Fibroblast of pulmonary artery (primary cell): ENCODE measurements at places on chromosomes 3 and 15.

- no peak for DNase-seq
Observed at GRCh38 chr3:128994581-128995546, 988 bp upstream of the CFAP92 start.

GRCh38 chr3:139127101-139127500 lies 82.4 kb upstream of the PRR23C start:
- peak; percentile 18 for DNase-seq

GRCh38 chr3:52095990-52096775 lies 39.8 kb upstream of the DUSP7 start:
- DNase-seq = no peak

- DNase-seq = no peak
Observed at GRCh38 chr3:155863072-155863784, 7.2 kb upstream of the GMPS start.

GRCh38 chr3:138440121-138440521 lies 5.7 kb downstream of the ESYT3 start:
- DNase-seq = no peak

DNA sequence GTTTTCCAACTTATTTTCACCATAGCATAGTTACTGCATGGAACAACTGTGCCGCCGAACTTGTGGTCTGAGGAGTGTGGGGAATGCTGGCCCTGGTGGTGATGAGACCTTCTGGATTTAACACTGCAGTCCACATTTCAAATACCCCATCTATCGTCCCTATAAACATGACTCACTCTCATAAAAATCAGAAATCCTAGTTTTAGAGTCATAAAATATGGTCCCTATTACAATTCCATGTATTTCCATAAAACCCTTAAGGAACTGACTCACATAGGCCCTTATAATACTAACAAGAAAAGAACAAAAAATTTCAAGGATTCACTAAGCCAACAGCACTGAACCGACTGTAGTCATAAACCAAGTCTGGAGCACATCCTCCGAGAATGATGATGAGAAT lies 147.2 kb downstream of the FOXP1 start:
- no peak for DNase-seq

GRCh38 chr15:74333662-74334061 lies 33.8 kb downstream of the CYP11A1 start:
- no peak for DNase-seq

DNA sequence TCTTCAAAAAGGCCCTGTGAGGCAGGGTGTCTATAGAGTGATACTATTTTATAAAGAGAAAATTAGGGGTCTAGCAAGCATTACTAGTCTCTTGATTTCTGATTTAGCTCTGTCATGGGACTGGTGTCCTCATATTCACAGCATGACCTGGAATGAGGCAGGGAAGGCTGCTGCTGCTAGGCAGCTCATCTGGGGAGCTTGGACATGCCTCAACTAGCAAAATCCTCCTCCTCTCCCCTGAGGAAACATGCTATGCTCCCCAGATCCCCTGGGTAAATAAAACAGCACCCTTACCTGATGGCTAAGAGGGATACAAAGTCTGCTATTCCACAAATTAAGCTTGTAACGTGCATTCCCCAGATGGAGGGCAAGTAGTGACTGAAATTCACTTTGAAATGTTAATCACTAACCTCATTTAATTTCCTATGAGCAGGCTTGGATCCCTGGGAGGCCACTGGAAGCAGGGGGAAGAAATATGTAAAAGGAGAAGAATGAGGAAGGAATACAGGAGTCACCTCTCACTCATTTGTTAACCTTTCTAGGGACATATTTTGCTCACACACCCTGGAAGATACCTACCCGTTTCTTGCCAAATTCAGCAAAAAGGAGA lies 709.4 kb downstream of the SQOR start:
- no peak for DNase-seq

GRCh38 chr15:70196372-70197316 lies 98.9 kb upstream of the TLE3 start:
- DNase-seq = peak; percentile 97

GRCh38 chr15:24678485-24678884 lies 2.9 kb downstream of the NPAP1 start:
- no peak for DNase-seq

GRCh38 chr15:61938249-61938648 lies 122.0 kb downstream of the VPS13C start:
- no peak for DNase-seq

DNA sequence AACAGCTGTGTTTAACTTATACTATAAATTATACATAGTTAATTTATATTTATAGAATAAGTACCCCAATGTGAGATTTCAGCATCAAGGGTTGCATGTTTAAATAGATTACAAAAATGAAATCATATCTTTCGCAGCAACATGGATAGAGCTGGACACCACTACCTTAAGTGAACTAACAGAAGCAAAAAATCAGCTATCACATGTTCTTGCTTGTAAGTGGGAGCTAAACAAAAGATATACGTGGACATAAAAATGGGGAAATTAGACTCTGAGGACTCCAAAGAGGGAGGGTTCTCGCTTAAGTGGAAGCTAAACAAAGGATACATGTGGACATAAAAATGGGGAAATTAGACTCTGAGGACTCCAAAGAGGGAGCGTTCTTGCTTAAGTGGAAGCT lies 626.5 kb upstream of the DPPA4 start:
- no peak for DNase-seq

DNA sequence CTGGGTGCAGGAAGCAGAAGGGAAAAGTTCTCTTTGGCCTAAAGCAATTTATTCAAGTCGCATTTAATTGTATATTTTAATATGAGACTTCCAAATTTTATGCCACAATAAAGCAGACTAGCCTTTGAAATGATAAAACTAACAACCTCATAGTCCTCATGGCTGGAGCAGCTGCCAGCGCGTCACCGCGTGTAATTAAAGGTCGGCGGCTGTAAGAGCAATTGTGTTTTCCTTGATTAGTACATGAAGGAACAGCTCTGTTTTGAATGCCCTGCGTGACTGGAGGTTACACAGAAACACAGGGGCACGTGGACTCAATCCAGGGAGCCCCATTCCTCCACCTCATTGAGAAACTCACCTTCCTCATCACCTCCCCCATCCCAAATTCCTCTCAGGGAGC lies 10.1 kb upstream of the LRRC15 start:
- no peak for DNase-seq

DNA sequence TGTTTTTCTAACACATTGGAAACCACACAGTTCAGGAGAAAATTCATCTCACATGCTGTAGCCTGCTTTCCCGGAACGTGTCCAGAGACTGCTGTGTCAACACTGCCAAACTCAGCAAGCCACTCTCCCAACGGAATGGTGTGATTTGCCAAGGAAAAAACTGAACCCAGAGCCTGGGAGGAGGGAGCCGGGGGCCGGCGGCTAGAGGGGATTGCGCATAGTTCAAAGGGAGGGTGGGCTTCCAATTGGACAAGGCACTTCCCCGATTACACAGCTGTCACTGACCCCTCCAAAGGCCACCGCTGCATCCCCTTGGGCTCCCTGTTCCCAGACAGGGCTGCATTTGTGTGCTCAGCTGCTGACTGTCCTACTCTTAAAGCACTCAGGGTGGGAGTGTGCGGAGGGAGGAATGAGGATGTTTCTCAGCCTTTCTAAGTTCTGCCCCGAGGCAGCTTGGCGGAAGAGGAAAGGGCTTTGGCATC lies 256.2 kb downstream of the ZNF621 start:
- peak; percentile 13 for DNase-seq

- no peak for DNase-seq
Observed at GRCh38 chr15:56936929-56937328, 18.5 kb downstream of the TCF12 start.
